ENCODE measurements at places on chromosomes 4 and X.

- DNase-seq: no peak
These were observed 92.9 kb downstream of the EGF start for GRCh38 chr4:110005461-110006056.

GRCh38 chrX:51420610-51421009 is 75.8 kb downstream of the NUDT11 start:
- no peak for DNase-seq

DNA sequence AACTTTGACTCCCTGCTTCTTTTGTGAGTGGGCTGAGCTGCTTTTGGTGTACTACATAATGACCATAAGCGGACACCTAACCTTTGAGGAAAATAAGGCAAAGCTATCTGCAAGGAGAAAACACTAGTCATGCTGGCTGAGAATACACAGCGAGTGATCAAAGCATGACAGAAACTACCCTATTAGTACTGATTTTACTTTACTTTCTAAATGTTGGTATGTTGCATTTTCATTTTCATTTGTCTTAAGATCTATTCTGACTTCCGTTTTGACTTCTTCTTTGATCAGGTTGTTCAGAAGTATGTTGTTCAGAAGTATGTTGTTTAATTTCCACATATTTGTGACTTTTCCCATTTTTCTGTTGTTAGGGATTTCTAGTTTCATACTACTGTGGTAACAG is 361.1 kb downstream of the TRAM1L1 start:
- no peak for DNase-seq

- no peak for DNase-seq
These were observed 60.6 kb downstream of the GABRA2 start for GRCh38 chr4:46329118-46329976.

GRCh38 chr4:107453987-107454386 is 266.0 kb downstream of the PAPSS1 start:
- no peak for DNase-seq

DNA sequence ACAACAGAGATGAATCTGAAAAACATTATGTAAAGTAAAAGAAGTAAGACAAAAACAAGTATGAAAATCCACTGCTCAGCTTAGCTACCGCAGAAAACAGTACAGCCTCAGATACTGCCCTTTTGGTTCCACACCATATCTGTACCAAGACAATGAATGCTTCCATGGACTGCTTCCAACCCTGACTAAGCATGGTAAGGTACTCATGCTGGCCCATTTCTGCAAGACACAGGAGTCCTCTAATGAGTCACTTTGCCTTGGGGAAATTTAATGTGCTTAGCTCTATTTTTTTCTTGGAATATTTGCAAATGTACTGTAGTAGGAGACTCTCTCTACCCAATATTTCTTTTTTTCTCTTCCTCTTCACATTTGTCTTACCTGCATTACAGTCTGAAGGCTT is 931.7 kb upstream of the HS3ST1 start:
- no peak for DNase-seq

GRCh38 chrX:133523526-133523925 is 108.2 kb upstream of the GPC4 start:
- DNase-seq: no peak

GRCh38 chrX:20042221-20042620 is 51.4 kb upstream of the BCLAF3 start:
- DNase-seq: no peak

DNA sequence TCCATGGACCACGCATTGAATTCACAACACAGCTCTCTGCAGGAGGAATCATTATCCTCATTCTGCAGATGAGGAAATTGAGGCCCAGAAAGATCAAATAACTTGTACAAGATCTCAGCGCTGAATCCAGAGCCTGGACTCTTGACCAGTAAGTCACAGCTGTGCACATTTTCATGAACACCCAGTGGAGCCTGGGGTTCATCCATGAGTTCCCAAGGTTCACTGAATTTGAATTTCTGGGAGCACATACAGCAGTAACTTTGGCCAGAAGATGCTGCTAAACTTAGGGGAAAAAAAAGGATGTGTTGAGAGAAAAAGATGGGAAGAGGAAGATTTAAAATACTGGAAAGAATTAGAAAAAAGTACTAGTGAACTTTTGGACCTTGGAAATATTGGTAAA is 218.7 kb upstream of the PPARGC1A start:
- DNase-seq: no peak

DNA sequence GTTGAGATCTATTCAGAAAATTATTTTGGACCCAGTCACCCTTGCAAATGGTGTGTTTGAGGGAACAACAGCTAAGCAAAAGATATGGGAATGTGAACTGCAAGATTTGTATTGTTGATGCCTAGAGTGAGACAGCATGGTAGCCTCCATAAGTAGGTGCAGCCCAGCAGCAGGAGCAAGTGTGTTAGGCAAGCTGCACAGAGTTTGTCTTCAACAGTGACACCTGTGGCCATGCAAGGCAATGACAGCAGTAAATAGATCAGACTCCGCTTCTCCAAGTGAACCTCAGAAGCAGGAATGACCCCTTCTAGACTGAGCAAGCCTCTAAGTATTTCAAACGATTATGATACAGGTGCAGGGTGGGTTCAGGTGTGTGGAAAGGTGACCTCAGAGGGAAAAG is 133.4 kb upstream of the MSX1 start:
- DNase-seq: no peak

- no peak for DNase-seq
These were observed 66.0 kb upstream of the STOX2 start for GRCh38 chr4:183838987-183839712.

GRCh38 chrX:136899221-136899620 is 18.7 kb upstream of the RBMX start:
- DNase-seq: no peak

- DNase-seq: no peak
These were observed 18.2 kb downstream of the RAI2 start for GRCh38 chrX:17842769-17843525.

DNA sequence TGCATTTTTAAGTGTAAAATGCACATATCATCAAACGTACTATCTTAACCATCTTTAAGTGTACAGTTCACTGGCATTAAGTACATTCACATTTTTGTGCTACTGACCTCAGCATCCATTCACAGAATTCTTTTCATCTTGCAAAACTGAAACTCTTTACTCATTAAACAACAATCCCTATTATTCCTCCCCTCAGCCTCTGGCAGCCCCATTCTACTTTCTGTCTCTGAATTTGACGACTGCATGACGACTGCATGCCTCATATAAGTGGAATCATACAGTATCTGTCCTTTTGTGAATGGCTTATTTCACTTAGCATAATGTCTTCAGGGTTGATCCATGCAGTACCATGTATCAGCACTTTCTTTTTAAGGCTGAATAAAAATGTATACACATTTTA is 38.7 kb downstream of the CNKSR2 start:
- DNase-seq: no peak

DNA sequence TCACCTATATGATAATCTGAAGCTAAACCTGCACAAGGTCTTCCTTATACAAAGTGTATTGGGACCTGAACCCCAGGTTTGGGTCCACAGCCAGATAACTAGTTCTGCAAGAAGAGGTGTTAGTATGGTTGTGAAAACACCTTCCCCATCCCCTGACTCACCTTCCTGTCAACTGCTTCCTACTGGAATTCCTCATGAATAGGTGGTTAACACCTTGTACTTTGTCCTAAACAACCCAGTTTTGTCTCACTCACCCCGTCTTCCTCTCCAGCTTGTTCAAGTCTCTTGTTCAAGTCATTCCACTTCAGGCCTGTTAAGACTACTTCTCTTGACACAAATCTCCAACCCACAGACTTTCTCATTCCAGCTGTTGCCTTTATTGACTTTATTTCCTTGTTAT is 45.5 kb downstream of the CCNG2 start:
- no peak for DNase-seq

GRCh38 chrX:15471028-15471427 is 22.1 kb downstream of the PIR start:
- DNase-seq: peak; percentile 19

- no peak for DNase-seq
These were observed 191.6 kb downstream of the VEGFC start for GRCh38 chr4:176601124-176601523.

- DNase-seq: no peak
These were observed 62.7 kb downstream of the TMEM131L start for GRCh38 chr4:153528705-153529485.

- no peak for DNase-seq
These were observed 20.2 kb downstream of the PPA2 start for GRCh38 chr4:105453550-105454205.

GRCh38 chrX:153573984-153574383 is 25.0 kb downstream of the CCNQ start:
- DNase-seq: no peak

- no peak for DNase-seq
These were observed 14.7 kb downstream of the NDP start for GRCh38 chrX:43958529-43958928.

GRCh38 chr4:173577963-173578362 is 47.9 kb upstream of the HAND2 start:
- no peak for DNase-seq

GRCh38 chr4:28378109-28378830 is 1517.6 kb downstream of the STIM2 start:
- no peak for DNase-seq

- DNase-seq: no peak
These were observed 49.2 kb downstream of the PDS5A start for GRCh38 chr4:39928538-39928937.

GRCh38 chr4:10611673-10612072 is 72.9 kb downstream of the CLNK start:
- no peak for DNase-seq

GRCh38 chr4:57270346-57270745 is 160.2 kb upstream of the IGFBP7 start:
- no peak for DNase-seq
